ENCODE measurements at places on chromosomes 16 and 17.
A peak's percentile ranks its signal among the peaks of the same experiment; 100 is the strongest.

DNA sequence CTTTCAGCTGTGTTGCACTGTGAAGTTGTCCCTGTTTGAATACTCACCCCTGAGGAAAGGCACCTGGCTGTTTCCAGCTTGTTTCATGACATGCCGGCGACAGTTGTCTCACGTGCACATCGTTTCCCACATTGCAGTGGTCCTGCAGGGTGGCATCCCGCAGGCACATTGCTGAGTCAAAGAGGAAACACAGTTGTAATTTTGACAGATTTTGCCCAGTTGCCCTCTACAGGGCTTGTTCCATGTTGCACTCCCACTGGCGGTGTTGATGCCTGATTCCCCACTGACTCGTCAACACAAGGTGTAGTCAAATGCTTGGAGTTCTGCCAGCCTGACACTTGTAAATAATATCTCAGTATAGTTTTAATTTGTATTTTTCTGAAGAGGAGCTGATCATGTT lies 23.8 kb downstream of the EPN2 start:
- no peak for DNase-seq

GRCh38 chr17:12579288-12579687 lies 86.4 kb upstream of the MYOCD start:
- DNase-seq, result no peak

- peak; percentile 44 for DNase-seq
Measured at GRCh38 chr17:71023249-71024030, 854.1 kb downstream of the KCNJ2 start.

- no peak for DNase-seq
Measured at GRCh38 chr16:47018223-47018891, 44.9 kb upstream of the DNAJA2 start.

- peak; percentile 51 for DNase-seq
Measured at GRCh38 chr17:59620518-59621259, 994 bp downstream of the CLTC start.

DNA sequence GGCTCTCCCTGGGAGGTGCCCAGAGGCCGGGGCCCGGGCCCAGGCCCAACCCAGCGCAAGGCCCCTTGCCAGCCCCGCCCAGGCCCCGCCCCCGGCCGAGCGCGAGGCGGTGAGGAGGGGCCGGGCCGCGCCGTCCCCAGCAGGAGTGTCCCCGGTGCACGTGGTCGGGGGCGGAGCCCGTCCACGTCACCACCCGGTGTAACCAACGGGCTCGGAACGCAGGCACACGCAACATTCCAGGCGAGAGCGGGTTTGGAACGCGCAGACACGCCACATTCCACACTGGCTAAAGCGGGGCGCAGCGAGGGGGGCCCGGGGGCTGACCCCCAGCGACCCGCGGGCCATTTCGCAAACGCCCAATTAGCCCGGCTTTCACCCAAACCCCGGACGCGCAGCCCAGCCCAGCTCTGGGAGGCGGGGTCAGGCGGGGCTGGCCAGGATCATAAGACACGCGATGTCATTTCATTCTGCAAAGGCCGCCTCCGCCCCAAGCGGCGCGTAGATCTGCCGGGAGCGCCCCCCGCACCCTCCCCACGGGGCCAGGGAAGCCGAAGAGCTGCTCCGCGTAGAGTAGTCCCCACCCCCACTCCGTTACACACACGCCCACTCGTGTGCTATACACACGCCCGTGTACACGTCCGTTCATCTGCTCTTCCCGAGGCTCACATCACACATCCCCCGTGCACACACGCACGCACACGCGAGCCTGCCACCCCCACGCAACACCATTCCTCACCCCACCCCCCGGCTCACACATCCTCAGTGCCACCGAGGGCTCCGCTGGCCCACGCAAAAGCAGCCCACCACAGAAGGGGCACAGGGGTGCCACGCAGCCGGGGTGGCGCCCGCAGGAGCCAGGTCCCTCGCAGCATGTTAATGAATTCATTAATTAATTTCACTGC lies 1.0 kb downstream of the MNT start:
- DNase-seq, result peak; percentile 96

DNA sequence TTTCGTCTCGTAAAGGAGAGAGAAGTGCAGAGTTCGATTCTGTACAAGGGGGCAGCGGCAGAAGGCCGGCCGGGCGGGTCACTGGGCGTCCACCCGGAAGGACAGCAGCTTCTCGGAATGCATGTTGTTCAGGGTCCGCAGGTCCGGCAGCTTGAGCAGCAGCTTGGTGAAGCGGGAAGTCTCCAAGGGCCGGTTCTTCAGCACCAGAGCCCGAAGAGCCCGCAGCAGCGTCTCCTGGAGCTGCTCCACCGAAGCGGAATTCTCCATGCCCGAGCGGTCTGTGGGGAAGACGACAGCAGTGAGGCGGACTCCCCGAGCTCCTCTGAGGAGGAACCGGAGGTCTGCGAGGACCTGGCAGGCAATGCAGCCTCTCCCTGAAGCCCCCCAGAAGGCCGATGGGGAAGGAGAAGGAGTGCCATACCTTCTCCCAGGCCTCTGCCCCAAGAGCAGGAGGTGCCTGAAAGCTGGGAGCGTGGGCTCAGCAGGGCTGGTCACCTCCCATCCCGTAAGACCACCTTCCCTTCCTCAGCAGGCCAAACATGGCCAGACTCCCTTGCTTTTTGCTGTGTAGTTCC lies 7.3 kb downstream of the NR1D1 start:
- DNase-seq, result no peak
